T-cell (primary cell): ENCODE measurements at places on chromosomes 4 and X. TPM values are rescaled to one million over a fixed set of nuclear protein-coding genes. Genes with fewer than 3 reads are reported as not detected.

- DNase-seq = no peak
Measured at GRCh38 chrX:17617806-17618205, 119.5 kb upstream of the SCML1 start.

DNA sequence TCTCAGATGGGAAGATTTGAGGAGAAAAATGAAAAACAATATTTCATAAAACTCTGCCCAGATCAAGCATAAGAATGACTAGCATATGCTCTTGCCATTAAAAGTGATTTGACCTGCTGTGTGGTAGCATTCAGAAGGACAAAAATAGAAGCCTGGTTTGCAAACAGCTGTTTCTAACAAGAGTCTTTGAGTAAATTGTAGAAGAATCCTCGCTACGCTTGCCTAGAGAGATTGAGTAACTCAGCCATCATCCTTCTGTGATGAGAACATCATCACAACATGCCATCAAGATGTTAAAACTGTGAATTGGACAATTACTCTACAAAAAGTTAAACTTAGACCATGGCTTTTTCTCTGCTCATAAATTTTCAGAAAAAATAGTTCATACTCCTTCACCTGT is 168.9 kb upstream of the PUDP start:
- DNase-seq = no peak

- no peak for DNase-seq
Measured at GRCh38 chrX:40086569-40087335, 11.0 kb downstream of the BCOR start.

DNA sequence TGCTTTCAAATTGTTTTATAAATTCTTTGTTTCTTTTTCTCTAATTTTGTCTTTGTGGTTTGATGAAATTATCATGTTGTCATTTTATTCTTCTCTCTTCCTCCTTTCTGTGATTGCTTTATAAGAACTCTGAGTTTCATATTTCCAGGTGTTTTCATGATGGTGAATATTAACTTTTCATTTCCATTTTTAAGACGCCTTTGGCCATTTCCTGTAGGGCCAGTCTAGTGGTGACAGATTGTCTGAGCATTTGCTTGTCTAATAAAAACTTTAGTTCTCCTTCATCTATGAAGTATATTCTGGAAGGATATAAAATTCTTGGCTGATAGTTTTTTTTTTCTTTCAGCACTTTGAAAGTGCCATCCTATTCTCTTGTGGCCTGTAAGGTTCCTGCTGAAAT is 128.1 kb downstream of the FAM13A start:
- DNase-seq = no peak

DNA sequence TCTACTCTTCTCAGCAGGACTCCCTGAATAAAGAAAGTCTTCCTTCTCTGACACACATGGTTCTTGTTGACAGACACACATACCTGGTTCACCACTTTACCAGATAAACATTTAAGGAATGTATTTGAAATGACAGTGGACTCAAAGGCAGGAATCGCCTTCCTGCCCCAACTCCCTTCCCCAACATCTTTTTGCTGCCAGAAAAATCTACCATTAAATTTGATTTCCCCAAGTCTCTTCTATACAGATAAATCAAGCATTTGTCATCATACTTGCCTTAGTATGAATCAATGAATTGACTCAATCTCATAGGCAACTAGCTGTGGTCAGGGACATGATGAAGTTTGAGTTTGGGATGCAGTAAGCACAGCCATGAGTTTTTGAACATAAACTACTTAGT is 23.3 kb upstream of the ANXA5 start:
- DNase-seq = no peak

- DNase-seq = no peak
Measured at GRCh38 chrX:13411496-13412207, 91.8 kb upstream of the ATXN3L start.

GRCh38 chrX:118621081-118621759 is 106.2 kb upstream of the IL13RA1 start:
- no peak for DNase-seq

DNA sequence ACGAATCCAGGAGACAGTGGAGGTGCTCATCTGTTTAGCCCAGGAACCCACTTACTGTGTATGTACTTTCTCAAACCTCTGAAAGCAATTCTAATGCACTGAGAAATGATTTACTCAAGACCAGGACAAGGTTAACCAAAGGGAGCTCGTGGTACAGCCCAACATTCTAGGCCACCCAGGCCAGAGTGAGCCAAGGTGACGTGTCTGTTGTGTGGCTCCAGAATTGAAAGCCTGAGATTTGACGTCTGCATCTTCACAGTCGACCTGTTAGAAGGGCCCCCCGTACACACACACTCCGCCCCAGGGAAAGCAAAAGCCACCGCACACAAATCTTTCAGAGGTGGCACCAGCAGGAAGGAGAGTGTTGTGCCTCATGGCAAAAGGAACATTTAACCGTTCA is 2.3 kb downstream of the MAP3K15 start:
- DNase-seq = no peak

The BTK gene
- 1.6 TPM for total RNA-seq

The SSX4B gene
- total RNA-seq = not detected

The XAGE1A gene
- total RNA-seq = not detected

The SRPX gene
- 0.13 TPM for total RNA-seq

The SH3RF1 gene
- 0.25 TPM for total RNA-seq
